CD4-positive, alpha-beta T cell treated with Interleukin-15 for 4 hours (primary cell): ENCODE measurements at places on chromosomes 5 and 9.

DNA sequence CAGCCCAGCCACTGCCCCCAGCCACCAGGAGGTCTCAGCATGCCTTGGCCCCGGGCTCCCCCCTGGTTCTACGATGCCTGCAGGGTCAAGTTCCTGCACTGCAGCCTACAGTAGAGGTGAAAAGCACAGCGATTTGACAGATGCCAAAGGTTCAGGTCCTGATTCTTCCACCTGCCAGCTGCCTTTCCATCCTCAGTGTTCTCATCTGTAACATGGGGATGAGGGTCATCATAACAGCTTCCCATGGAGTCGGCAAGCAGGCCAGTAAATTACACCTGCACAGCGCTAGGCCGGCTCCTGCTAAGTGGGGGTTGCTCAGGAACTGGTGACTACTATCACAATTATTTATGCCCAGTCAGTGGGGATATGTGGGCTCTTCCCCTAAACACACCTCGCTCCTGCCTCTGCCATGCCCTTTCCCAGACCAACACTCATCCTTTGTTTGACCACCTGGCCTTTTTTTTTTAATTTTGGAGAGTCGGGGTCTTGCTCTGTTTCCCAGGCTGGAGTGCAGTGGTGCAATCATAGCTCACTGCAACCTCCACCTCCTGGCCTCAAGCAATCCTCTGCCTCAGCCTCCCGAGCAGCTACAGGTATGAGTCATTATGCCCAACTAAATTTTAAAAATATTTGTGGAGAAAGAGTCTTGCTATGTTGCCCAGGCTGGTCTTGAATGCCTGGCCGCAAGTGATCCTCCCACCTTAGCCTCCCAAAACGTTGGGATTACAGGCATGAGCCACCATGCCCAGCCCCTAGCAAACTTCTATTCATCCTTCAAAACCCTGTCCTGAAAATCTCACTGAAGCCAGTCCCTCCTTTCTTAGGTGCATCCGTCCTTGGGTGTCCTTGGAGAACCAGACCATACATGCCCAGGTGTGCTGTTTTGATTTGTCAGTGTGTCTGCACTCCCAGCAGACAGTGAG lies 6.4 kb downstream of the ENG start:
- DNase-seq = no peak

DNA sequence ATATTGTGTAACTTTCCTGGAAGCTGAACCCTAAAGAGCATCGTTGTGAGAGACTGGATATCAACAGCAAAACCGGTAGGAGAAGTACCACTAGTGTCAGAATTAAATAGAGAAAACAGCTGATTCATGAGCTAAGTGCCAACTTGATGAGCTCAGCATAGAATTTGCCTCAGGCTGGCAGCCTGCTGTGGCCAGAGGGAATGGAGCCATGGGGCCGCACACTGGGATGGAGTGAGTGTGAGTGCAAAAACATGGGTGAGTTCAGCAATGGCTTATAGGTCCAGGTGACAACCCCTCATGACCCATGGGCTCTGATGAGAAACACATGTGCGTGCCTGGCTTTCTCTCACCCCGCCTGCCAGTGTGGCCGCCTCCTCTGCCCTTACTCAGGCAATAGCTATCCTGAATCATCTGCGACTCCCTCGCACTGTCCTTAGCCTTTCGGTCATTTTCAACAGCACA lies 25.4 kb downstream of the ADAMTS16 start:
- no peak for DNase-seq

DNA sequence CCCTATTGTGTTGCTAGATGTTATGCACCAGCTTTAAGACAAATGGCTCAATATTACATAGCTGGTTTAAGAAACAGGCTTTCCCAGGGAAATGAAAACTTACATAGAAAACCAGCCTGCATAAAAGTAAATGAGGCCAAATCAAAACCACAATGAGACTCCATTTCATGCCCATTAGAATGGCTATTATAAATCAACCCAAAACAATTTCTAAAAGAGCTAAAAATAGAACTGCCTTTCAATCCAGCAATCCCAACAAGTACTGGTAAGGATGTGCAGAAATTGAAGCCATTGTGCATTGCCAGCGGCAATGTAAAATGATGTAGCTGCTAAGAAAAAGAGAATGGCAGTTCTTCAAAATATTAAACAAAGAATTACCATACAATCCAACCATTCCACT lies 1170.0 kb upstream of the CDH9 start:
- no peak for DNase-seq

- no peak for DNase-seq
Observed at GRCh38 chr5:149938791-149939358, 5.7 kb downstream of the PDE6A start.

- DNase-seq = no peak
Observed at GRCh38 chr5:104951829-104952228, 1389.2 kb upstream of the NUDT12 start.

GRCh38 chr9:94908011-94908563 lies 181.6 kb downstream of the AOPEP start:
- no peak for DNase-seq

DNA sequence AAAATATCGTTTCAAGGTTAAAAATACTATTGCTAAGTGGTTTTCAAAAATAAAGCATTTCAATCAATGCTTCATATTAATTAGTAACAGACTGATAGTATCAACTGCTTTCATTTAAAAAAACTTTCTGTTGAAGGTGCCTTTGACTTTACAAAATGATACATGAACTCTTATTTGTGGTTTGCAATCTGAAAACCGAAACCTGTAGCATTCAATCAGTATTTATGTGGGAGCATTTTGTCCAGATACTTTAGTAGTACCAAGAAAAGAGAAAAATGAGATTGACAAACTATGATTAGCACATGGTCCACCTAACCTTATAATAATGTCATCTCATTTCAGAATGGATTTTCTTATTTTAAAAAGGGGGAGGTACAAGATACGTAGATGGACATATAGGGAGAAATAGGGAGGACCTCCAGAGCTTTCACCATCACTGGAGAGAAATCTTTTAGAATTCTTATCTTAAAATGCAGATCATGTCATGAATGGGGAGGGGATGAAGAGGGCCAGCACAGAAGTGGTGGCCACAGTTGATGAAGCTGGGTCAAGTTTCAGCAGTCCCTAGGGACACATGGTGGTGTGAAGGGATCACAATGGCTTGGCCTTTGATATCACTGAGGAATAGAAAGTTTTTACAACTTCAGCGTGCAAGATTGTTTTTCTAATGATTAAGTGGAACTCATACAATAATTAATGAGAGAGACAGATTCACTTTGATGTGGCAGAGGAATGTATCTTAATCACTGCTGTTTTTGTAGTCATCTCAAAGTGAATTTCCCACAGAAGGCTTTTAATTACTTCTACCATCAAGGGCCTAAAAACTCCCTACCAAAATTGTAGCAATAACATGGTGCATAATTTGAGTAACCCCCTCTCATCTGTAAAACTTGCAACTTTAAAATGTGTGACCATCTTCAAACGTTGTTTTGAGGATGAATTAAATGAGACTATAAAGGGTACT lies 322.3 kb upstream of the EDIL3 start:
- no peak for DNase-seq

DNA sequence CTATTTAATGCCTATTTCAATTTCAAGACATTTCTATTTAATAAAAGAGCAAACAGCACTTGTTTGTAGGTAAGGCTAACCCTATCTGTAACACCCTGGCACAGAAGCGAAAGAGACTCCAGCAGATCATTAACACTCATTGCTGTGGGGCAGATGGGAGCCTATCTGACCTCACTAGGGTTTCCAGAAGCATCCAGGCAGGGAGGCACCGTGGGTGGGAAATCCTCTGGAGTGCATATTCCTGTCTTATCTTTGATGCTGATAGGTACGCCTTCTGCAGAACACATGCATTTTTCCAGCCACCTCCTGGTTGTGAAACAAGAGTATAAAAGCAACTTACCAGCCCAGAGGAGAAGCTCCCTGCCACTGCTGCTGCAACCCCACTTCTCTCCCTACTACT lies 233.7 kb downstream of the GLIS3 start:
- DNase-seq = no peak

- DNase-seq = no peak
Observed at GRCh38 chr9:35395076-35395705, 94.7 kb upstream of the RUSC2 start.

GRCh38 chr5:179927824-179928223 lies 20.1 kb upstream of the TBC1D9B start:
- no peak for DNase-seq

DNA sequence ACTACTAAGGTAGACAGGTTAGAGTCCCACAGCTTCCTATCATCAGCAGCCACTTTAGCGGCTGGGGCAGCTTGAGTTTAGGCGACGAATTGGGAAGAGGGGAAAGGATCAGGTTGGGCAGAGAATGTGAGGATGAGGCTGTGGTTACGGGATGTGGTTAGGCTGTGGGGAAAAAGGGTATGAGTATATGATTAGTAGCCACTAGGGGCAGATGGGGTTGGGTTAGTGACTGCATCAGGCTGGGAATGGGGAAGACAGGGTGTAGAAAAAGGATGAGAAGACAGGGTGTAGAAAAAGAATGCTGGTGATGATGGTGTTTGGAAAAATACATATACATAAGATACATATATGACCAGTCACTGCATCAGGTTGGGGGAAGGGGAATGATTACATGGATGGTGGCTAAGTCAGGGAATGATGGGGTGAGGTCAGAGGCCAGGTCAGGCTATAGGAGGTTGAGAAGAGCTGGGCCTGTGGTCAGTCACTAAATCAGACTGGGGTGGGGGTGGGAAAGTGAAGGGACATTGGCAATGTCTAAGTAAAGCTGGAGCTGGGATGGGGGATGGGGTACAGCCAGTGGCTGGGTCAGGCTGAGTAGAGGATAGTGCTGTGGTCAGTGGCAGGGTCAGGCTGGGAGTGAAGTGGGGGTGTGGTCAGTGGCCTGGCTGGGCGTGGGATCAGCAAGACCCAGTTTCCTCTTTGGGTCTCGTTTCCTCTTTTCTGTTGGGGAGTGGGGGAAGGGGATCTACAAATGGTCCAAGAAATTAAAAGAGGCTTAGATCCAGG lies 2.1 kb downstream of the TLN1 start:
- DNase-seq = peak; percentile 44

- no peak for DNase-seq
Observed at GRCh38 chr5:86688406-86688805, 70.7 kb downstream of the COX7C start.

- DNase-seq = no peak
Observed at GRCh38 chr9:130636648-130637020, 27.8 kb upstream of the PRDM12 start.

GRCh38 chr9:128607642-128608350 lies 48.9 kb downstream of the DYNC2I2 start:
- no peak for DNase-seq

DNA sequence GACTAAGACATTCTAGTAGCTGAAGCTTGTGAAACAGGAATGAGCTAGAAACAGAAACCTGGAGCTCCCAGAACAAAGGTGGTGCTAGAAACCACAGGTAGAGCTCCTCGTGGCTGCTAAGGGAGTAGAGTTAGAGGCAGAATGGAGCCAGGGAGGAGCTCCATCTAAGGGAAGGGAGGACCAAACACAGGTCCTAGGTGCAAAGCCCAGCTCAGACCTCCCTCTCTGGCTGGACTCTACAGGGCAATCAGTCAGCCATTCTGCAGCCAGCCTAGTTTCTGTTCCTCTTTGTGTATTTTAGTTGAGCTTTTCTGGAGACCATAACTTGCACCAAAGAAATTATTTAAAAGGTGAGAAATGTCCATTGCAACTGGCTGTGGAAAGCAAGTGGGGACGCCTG lies 70.4 kb downstream of the CRB2 start:
- no peak for DNase-seq

DNA sequence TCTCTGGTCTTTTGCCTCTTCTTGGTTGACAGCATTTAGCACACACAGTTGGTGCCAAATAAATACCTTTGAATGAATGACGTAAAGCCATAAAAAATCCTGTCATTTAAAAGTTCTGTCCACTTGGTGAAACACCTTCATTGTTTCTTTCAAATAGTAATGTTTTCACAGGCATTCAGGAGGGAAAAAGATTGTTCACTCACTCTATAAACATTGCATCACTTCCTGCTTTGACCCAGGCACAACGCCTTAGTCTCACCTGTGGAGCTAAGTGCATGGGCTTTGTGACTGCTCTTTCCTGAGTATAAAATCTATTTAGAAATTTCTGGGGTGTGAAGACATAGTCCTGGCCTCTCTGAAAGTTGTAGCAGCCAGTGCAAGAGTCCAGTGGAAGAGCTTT lies 88.9 kb upstream of the CXCL14 start:
- DNase-seq = no peak

DNA sequence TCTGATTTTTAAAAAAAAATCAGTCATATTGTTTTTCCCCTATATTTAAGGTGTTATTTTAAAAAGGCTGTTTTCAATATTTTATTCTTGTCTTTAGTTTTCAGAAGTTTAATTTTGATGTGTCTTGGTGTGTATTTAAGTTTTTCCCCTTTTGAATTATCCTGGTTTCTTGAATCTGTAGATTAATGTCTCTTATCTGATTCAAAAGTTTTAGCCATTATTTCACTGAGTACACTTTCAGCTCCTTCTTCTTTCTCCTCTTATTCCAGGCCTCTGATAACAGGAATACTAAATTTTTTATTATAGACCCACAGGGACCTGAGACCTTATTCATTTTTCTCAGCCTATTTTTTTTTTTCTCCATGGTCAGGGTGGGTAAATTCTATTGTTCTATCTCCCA lies 81.8 kb downstream of the PPIC start:
- DNase-seq = no peak

DNA sequence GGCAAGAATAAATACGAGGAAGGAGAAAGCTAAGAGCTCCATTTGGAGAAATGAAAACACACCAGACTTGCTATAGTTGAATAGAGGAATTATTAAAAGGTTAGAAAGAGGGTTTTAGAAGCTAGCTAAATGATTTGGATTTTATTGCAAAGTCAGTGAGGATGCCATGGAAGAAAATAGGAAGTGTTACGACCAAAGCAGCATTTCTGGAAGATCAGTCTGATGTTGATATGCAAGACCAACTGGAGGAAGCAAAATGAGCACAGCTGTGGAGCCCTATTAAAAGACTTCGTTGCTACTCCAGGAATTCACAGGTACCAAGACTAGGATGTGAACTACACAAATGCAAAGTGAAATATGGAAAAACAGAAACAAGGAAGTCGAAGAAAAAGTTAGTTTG lies 2.1 kb downstream of the DHX29 start:
- no peak for DNase-seq

DNA sequence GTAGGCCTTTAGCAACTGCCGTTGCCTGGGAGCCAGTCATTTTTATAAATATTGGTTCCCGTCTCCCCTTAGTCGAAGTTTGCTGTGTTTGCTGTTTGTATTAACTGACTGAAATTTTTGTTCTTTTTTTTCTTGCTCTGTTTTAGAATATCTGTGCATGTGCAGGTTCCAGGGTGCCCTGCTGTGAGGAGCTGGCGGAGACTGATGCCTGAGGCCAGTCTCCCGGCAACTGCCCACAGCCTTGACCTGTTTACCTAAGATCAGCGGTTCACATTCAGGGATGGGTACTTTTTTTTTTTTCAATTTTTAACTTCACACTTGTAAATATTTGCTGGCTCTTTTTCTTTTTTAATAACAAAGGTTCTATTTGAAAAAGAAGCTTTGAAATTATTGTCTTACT lies 262.6 kb upstream of the ADAMTS16 start:
- DNase-seq = no peak

GRCh38 chr5:24525414-24525813 lies 119.4 kb downstream of the CDH10 start:
- DNase-seq = no peak
